ENCODE measurements at places on chromosomes 4 and X. TPM values are rescaled to one million over a fixed set of nuclear protein-coding genes. Genes with fewer than 3 reads are reported as not detected.

DNA sequence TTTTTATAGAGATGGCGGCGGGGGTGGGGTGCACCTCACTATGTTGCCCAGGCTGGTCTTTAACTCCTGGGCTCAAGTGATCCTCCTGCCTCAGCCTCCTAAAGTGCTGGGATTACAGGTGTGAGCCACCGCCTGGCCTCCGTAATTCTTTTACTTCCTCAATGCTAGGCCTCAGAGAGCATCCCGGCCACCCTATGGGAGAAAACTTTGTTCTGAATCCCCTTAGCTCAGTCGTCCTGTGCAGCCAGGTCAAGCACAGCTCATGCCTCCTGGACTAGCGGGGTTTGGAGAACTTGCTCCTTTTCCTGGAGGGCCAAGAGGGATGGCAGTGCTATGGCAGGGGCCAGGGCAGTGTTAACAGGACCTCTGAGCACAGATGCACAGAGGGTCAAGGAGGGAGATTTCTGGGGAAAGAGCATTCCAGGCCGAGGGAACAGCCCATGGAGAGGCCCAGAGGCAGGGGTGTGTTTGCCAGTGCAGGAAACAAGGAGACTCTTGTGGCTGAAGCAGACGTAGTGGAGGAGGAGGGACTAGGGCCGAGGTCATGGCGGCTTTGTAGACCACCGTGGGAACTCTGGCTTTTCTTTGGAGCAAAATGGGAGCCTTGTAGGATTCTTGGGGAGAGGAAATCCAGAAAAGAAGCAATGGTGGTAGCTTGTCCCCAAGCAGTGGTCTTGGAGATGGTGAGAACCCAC is 9.8 kb upstream of the TNIP2 start:
- no peak for DNase-seq

GRCh38 chrX:57232658-57233360 is 53.7 kb upstream of the FAAH2 start:
- no peak for DNase-seq

GRCh38 chr4:105797225-105797624 is 88.6 kb downstream of the GSTCD start:
- DNase-seq, result no peak

GRCh38 chr4:85368240-85368639 is 106.7 kb upstream of the ARHGAP24 start:
- no peak for DNase-seq

- no peak for DNase-seq
These were observed 1450.6 kb upstream of the IGFBP7 start for GRCh38 chr4:58560736-58561135.

GRCh38 chrX:28120072-28120471 is 138.8 kb upstream of the DCAF8L1 start:
- DNase-seq, result peak; percentile 45

DNA sequence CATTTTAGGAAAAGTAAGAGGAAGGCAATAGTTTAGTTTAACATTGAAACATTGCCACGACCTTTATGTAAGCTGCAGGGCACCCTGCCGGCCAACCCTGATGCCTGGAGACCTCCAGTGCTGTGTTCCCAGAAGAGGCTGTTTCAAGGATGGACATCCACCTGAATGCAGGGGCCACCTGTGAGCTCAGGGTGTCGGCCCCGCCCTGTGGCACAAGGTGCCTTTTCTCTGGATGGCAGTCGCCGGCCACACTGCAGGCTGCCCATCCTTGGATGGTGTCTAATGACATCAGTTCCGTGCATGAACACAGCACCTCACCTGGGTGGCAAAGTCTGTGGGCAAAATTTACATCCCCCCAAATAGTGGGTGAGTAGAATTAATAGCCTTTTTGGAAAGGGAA is 180.0 kb downstream of the AFAP1 start:
- no peak for DNase-seq

- DNase-seq, result no peak
These were observed 82.5 kb upstream of the STX18 start for GRCh38 chr4:4624276-4624897.

The PCSK1N gene
- total RNA-seq, result 16.5 TPM

The WDFY3 gene
- 39.8 TPM for total RNA-seq

The PPP1R3F gene
- 11.1 TPM for total RNA-seq

The INTU gene
- 3.3 TPM for total RNA-seq

The GPR143 gene
- 1.4 TPM for total RNA-seq

The TMEM271 gene
- not detected for total RNA-seq

The LRCH2 gene
- total RNA-seq, result 2.8 TPM

Measured in A172 (cell line).